ENCODE measurements at places on chromosomes 12 and 14.

DNA sequence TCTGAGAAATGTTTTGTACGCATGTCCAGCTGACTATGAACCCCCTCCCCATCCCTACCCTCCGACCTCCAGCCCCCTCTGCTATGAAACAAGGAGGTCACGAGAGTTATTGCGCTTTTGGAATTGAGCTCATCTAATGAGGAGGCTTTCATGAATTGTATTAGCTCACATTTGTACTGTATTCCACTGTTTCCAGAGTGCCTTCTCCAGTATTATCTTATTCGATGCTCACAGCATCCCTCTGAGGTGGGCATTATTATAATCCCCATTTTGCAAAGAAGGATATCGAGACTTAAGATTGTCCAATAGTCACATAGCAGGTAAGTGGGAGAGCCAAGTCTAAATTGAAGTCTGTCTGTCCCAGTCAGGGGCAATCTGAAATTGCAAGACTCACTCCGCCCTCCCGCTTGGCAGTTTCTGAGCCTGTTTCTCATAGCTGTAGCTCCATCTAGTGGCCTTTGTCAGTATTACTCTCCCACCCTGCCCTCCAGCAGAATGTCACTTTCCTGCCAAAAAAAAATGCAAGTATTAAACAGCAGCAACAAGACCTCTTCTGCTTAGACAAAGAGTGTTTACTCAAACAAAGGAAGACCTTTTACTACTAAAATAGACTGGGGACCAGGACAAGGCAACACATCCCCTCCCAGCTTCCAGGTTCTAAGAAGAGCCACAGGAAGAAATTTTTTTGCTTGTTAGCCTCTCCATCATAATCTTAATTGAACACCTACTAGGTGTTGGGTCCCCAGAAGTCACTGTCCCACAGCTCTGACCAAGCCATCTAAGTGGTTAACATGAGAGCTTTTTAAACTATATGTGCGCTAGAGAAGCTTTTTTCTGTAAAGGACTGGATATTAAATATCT, 48.6 kb upstream of the TMEM233 start:
- DNase-seq, result peak; percentile 36

- no peak for DNase-seq
These were observed 706.2 kb downstream of the GALC start for GRCh38 chr14:87286826-87287225.

DNA sequence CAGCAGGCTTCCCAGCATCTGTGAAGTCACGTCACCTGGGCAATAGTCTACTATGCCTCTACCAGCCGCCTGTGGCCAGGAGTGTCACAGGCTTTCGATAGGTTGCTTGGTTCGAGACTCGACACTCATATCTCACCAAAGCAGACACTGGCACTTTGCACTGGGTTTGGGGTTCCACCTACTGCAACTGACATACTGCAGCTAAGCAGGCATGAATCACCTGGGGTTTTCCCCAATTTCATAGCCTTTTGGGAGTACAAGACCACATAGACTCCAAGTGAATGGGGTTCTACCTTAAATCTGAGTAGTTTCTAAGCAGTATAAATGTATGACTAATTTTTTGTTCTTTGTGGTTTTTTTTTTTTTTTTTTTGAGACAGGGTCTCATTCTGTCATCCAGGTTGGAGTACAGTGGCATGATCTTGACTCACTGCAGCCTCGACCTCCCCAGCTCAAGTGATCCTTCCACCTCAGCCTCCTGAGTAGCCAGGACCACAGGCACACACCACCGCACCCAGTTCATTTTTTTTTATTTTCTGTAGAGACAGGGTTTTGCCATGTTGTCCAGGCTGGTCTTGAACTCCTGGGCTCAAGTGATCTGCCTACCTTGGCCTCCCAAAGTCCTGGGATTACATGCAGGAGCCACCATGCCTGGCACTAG, 32.1 kb downstream of the DMAC2L start:
- DNase-seq, result peak; percentile 61

- DNase-seq, result no peak
These were observed 11.2 kb downstream of the ZDHHC22 start for GRCh38 chr14:77130386-77130785.

DNA sequence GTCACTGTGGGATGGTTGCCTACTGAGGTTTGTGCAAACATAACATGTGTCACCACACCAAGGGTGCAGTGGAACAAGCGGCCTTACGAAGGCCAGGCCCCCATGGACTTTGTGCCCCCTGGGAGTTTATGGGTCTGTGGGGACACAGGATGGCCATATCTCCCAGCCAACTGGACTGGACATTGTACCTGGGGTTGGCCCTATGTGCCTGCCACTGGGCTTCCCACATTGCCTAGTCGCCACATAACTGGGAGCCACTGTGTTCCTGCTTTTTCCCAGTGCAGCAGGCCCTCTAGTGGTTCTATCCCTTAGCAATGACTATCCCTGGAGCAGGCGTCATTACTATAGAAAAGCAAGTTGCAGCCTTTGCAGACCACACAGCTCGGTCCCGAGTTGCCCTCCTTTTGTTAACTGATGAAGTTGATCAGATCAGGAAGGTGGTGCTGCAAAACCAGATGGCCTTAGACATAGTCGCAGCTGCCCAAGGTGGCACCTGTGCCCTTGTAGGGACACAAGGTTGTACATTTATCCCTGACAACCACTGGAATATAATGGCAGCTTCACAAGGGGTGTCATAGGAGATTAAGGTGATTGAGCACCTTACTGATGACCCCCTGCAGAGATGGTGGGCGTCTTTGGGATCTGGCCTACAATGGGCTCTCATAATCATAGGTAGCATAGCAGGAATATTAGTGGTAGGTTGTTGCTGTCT, 15.2 kb upstream of the RNASE12 start:
- no peak for DNase-seq

DNA sequence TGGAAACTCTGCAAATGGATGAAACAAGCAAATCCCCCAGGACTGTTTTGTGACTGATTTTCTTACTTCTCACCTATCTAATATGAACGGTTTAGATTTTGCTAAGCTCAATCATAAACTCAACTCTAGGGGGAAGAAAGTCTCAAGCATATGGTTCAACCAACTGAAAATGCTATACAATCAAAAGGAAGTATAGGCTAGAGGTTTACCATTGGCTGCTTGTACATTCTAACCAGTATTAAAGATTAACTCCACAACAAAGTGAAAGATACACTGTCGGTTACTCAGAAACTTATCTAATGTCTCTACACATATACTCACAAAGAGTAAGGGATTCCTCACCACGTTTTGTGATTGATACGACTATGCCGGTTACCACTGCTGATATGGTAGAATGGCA, 281.8 kb upstream of the SOX5 start:
- no peak for DNase-seq

DNA sequence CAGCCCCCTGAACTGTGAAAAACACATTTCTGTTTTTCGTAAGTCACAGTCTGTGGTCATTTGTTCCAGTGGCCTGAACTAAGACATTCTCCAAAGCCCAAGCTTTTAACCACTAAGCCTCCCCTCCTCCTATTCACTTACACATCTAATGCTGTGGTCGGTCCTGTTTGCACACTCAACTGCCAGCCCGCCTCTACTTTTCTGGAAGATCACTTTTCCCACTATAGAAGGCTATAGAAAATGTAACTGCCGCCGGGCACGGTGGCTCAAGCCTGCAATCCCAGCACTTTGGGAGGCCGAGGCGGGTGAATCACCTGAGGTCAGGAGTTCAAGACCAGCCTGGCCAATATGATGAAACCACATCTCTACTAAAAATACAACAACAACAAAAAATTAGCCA, 524.7 kb upstream of the TMEM132C start:
- no peak for DNase-seq

GRCh38 chr14:97692084-97692483, 894.9 kb downstream of the VRK1 start:
- no peak for DNase-seq

DNA sequence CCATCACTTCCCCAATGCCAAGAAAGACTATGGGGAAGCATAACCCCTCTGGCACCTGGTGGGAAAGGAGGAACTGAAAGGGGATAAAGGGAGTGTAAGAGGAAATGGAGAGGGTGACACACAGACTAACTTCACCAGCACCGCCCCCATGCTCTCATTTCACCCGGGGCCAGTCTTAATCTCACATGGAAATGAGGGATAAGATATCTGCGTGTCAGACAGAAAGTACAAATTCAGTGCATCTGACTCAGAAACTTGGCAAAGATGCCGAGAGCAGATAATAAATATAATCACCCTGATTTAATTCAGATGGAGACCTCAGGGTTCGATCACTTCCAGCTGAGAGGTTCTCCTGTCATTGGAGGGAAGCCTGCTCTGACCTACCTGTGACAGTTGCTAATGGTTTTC, 191.6 kb downstream of the DUSP6 start:
- peak; percentile 31 for DNase-seq

- no peak for DNase-seq
These were observed 421 bp downstream of the GLT1D1 start for GRCh38 chr12:128853600-128854197.

DNA sequence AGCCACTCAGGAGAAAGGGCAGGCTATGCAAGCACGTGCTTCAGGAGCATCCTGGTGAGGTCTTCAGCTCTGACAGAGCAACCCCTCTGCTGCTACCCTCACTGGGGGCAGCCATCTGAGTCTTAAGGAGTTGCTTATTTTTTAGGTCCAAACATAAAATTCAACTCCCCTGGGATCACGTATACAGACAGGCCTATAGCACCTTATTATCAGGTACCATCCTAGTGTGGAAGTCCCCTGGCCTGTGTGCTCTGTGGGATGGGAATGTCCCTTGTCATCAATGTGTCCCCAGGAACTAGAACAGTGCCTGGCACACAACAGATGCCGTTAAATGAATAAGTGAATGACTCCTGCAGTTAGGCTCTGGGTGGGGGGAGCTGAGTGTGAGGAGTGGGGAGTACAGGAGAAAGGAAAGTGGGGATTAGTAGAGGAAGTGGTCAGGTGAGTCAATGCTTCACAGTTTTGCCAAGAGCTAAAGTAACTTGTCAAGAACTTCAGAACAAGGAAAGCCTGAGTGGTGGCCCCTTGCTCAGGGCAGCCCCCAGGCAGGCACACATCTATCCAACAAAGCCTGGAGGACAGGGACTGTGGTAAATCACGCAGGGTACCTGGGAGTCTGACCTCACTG, 33.5 kb downstream of the DAD1 start:
- DNase-seq, result peak; percentile 57

- DNase-seq, result no peak
These were observed 87.2 kb downstream of the DAAM1 start for GRCh38 chr14:59275668-59276067.

- no peak for DNase-seq
These were observed 222.0 kb downstream of the ANO2 start for GRCh38 chr12:5723071-5723470.

DNA sequence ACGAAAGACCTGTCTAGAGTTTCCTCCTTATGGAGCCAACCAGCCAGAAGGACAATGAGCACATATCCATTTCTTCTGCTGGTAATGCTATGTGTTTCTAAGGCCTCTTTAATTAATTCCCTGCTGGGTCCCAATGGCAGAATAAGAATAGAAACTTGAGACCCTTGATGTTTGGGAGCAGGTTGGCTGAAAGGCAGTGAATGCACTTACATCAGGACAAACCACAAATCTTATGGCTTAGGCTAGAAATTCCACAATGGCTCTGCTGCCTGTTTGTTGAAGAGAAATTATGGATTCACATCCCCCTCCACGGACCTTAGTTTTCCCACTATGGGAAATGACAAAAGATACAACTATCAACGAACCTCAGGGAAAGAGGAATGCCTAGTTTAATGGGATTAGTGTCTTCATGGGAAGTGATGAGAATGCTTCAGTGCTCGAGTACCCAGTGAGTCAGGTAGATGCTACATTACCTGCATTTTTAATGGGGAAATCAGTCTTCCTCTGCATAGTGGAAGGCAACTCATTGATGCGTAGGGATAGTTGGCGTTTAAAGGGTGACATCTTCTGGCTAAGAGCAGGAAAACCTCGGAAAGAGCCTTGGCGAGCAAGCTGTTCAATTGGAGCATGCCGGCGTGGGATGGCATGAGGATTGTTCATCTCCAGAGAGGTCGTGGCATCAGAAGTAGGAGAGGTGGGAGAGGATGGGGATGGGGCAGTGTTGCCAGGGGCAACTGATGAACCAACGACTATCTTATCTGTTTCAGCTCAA, 46.5 kb downstream of the PAPLN start:
- DNase-seq, result no peak
